NCI-H526 (cell line): ENCODE measurements at places on chromosomes 4 and X.

- DNase-seq = peak; percentile 26
Measured at GRCh38 chrX:134764202-134764785, 106.0 kb upstream of the PLAC1 start.

GRCh38 chrX:55057675-55058249 is 17.1 kb upstream of the PAGE2B start:
- DNase-seq = no peak

- peak; percentile 34 for DNase-seq
Measured at GRCh38 chr4:54550395-54551171, 107.2 kb upstream of the KIT start.

DNA sequence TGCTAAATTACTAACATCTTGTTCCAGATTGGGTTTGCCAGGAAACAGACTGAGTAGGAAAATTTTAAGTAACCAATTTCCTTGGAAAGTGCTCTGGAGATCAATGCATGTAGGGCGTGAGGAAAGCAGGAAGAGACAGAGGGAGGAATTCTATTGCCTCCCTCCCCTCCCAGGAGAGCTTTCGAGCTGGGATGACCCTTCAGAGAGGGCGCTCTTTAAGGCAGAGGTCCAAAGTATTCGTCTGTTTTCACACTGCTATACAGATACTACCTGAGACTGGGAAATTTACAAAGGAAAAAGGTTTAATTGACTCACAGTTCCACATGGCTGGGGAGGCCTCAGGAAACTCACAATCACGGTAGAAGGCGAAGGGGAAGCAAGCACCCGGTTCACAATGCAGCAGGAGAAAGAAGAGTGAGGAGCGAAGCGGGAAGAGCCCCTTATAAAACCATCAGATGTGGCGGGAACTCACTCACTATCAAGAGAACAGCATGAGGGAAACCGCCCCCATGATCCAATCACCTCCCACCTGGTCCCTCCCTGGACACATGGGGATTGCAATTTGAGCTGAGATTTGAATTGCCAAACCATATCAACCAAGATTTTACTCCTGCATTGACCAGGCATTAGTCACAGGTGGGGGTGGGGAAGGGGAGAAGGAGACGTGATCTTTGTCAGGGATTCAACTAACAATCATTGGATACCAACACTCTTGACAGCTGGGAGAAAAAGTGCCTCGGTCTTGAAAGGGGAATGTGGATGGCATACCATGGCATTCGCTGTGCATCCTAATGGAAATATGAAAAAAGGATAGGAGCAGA is 63.8 kb downstream of the SLITRK2 start:
- DNase-seq = no peak
